AG09309 (cell line): ENCODE measurements at places on chromosomes 1 and 21.

DNA sequence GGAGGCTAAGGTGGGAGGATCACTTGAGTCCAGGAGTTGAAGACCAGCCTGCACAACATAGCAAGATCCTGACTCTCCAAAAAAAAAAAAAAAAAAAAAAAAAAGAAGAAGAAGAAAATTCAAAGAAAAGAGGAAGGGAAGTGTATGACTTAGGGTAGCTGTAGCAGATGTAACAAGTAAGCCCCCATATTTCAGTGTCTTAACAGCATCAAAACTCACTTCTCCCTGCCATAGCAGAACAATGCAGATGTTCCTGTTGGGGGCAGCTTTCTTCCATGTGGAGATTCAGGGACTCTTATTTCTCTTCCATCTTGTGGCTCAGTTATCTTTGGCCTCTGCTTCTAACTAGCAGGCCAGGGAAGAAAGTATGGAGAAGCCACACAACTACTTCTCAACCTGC, 10.2 kb upstream of the PTGFRN start:
- no peak for DNase-seq

GRCh38 chr1:2091611-2092604, 41.7 kb downstream of the PRKCZ start:
- no peak for DNase-seq

GRCh38 chr1:54221113-54221834, 21.3 kb downstream of the MRPL37 start:
- DNase-seq: no peak

DNA sequence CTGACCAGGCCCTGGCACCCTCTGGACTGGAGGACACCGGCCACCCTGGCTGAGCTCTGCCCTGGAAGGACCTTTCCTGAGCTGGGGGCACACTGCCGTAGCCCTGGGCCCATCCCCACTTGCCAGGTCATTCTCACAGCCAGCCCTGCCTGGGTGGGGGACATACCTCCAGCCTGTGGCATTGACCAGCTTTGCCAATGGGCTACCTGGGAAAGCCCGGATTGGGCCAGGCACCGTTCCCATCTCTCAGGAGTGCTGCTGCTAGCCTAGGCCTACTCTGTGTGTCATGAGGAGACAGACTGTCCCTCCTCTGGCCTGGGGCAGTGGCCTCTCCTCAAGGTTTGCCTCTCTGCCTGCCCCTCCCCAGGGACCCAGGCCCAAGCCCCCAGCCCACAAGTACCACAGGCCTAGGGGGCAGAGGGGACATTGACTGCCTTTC, 40.0 kb downstream of the COQ8A start:
- no peak for DNase-seq

DNA sequence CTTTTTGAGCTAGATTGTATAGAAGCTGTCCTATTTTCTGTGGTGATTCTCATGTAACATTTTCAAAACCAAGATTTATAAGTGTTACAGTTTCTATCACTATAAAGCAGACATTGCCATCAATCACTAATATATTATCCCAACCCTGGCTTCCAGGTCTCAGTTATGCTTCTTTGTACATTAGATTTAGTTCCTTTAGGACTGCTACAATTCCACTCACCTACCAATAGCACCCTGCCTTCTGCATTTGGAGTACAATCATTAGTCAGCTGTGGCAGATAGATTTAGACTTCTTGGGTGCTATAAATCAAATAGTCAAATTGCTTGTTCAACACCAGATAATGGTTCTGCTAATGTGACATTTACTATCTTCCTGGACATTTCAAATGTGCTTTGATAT, 281.6 kb downstream of the BRINP3 start:
- no peak for DNase-seq

DNA sequence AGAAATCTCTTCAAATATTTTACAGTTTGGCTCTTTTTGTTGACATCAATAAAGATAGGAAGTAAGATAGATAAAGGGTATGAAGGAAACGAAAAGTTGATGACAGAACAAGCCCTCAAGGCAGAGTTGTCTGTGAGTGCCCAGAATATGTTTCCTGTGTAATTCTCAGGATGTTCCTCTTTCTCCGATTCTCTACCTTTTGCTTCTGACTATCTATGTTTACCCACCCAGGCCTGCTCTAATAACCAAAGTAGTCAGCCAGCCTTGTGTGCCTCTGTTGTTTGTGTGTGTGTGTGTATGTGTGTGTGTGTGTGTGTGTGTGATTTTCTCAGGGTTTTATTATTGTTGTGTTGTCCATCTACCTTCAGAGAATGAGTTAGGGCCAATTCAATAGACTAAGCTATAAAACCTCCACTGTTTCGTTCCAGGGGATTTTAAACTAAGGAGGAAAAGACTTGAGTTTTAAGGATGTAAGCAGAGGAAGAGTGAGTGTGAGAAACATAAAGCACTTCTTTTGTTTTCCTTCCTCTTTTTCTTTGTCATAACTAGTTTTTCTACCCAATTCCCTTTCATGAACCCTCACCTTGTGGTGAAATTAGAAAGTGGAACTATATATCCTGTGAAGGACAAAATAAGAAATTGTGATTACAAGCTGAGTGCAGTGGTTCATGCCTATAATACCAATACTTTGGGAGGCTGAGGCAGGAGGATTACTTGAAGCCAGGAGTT, 627.4 kb upstream of the NR5A2 start:
- no peak for DNase-seq

DNA sequence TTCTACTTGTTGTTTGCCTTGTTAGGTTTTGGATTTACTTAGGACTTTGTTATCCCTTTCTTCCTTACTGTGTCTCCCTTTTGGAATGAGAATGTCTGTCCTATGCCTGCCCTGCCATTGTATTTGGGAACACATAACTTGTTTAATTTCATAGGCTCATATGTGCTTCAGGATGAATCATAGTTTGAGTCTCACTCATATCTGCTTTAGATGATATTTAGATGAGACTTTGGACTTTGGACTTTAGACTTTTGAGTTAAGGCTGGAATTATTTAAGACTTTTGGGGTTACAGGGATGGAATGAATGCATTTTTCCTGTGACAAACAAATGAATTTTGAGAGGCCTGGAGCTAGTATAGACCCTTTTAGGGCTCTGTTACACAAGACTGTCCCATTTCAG, 33.4 kb downstream of the PSMG1 start:
- no peak for DNase-seq

DNA sequence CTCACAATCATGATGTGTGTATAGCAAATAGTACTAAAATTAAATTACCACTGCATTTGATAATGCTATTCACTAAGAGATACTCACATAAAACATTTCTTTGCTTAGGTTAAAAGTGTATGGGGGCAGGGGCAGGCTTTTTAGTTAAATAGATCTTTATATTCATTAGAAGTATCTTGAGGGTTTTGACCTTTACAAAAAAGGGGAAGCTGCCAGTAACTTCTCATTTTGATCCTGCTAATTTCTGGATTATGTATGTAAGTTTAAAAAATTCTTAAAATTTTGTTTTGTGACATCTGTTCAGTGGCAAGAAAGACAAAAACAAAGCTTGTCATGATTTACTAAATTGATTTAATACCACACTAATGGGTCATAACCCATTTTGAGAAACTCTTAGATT, 45.8 kb upstream of the S1PR1 start:
- no peak for DNase-seq

DNA sequence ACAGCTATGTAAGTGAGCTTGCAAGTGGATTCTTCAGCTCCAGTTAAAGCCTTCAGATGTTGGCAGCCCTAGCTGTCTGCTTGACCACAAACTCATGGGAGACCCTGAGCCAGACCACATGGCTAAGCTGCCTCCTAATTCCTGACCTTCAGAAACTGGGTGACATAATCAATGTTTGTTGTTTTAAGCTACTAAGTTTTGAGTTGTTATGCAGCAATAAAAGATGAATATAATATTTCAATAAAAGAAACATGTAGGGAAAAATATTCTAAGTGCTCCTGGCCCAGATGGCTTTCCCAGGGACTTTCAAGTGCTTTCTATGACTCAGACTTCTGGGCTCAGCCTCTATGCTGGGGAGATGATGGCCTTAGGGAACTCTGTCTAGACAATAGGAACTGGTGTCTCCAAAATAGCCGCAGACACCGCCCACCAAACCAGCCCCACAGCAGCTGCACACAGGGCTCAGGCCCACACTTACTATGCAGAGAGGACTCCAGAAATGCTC, 20.3 kb upstream of the AZIN2 start:
- peak; percentile 89 for DNase-seq

DNA sequence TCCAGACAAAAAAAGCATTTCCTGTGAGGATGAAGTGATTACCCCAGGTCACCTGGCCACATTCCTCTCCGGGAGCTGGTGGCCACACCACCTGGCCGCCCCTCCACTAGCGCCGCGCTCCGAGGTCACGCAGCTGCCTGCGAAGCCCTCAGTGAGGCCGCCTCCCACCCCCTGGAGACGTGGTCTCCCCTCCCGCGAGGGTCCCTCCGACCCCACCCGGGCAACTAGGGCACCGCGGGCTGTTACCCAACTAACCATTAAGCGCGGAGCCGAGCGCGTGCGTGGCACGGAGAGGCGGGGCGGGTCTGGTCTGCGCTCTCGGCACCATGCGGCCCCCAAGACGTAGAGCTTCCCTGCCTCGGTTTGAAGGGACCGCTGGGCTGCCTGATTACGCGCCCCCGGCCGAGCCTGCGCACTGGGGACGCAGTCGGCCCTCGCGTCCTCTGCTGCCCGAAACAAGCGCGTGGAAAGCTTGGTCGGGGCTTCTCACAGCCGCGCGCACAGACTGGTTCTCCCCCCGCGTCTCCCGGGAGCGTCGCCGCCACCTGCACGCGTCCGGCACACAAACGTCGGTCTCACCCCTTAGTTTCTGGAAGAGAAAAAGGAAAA, 106.5 kb downstream of the SLC16A1 start:
- no peak for DNase-seq

GRCh38 chr1:202268817-202269216, 72.9 kb downstream of the UBE2T start:
- DNase-seq: no peak

GRCh38 chr1:10726355-10726754, 70.1 kb downstream of the CASZ1 start:
- no peak for DNase-seq

DNA sequence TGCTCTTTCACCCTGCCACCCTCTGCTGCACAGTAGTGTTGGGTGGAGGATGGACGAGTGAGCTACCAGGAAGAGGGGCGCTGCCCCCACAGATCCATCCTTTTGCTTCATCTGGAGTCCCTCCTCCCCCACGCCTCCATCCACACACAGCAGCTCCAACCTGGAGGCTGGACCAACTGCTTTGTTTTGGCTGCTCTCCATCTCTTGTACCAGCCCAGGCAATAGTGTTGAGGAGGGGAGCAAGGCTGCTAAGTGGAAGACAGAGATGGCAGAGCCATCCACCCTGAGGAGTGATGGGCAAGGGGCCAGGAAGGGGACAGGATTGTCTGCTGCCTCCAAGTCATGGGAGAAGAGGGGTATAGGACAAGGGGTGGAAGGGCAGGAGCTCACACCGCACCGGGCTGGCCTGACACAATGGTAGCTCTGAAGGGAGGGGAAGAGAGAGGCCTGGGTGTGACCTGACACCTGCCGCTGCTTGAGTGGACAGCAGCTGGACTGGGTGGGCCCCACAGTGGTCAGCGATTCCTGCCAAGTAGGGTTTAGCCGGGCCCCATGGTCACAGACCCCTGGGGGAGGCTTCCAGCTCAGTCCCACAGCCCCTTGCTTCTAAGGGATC, 8.5 kb downstream of the CHRNB2 start:
- DNase-seq: no peak
